Stomach (tissue), 19 donors: ENCODE measurements at places on chromosomes 5 and 9. TPM values are rescaled to one million over a fixed set of nuclear protein-coding genes. Genes with fewer than 3 reads are reported as not detected.

The IL13 gene
- not detected for total RNA-seq

The PLAC8L1 gene
- not detected for total RNA-seq

The CAMK2A gene
- total RNA-seq, result not detected

The ZNG1E gene
- total RNA-seq, result 50.7 TPM

The PALM2AKAP2 gene
- total RNA-seq, result not detected

The FBP2 gene
- 15.6 TPM for total RNA-seq

The PCDHB8 gene
- 1.7 TPM for total RNA-seq

DNA sequence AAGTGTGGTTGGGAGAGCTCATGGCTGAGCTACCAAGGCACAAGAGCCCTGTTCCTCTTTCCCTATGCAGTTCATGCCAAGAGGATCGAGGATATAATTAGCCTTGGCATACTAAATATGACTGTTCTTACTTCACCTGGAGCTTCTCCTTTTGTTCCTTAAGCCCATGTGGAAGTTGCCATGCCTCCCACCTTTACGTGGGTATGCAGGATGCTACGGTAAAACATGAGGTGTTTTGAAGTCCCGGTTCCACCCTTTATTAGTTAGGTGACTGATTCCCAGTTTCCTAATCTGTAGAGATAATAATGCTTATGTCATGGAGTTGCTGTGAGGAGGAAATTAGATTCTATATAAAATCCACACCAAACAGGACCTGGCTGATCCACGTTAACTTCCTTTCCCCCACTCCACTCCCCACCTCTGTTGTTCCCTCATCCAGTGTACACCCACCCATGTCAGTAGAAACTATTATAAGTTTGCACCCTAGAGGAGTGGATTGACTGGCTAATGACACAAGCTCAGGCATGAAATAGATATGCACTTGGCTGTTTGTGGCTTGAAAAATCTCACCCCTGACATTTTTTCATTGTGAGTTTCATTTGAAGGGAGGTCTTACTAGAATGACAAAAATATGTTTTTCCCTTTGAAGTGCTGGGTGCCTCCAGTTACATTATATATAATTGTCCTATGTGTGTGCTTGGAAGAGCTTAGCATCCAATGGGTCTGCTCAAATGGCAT, 36.8 kb upstream of the SHOC1 start:
- H3K4me1 ChIP-seq, result peaks cover 6% of the 10 kb centered on the region
- no peaks in the 10 kb centered on the region for H3K36me3 ChIP-seq
- no peaks in the 10 kb centered on the region for H3K27me3 ChIP-seq
- no peak overlapping the region for H3K4me3 ChIP-seq
- no peak overlapping the region for H3K27ac ChIP-seq
- no peak for DNase-seq

DNA sequence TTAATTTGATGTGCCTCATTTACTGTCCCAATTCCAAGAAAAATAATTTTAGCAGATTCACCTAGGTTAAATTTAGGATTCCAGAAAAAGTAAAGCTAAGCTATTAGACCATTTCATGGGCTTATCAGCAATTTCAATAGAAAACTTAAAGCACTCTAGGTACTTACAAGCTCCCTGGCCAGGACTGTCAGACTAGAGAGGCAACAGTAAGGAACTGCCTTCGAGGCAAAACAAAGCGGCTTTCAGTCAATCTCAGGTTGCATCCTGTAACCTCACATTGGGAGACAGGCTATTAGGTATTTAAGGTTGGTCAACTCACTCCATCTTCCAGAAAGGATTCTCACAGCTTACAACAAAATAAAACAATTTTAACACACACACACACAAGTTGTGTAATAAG, 48.7 kb upstream of the FSD1L start:
- DNase-seq, result no peak
- no peaks in the 10 kb centered on the region for H3K36me3 ChIP-seq
- no peak overlapping the region for H3K27ac ChIP-seq
- H3K27me3 ChIP-seq, result no peaks in the 10 kb centered on the region

DNA sequence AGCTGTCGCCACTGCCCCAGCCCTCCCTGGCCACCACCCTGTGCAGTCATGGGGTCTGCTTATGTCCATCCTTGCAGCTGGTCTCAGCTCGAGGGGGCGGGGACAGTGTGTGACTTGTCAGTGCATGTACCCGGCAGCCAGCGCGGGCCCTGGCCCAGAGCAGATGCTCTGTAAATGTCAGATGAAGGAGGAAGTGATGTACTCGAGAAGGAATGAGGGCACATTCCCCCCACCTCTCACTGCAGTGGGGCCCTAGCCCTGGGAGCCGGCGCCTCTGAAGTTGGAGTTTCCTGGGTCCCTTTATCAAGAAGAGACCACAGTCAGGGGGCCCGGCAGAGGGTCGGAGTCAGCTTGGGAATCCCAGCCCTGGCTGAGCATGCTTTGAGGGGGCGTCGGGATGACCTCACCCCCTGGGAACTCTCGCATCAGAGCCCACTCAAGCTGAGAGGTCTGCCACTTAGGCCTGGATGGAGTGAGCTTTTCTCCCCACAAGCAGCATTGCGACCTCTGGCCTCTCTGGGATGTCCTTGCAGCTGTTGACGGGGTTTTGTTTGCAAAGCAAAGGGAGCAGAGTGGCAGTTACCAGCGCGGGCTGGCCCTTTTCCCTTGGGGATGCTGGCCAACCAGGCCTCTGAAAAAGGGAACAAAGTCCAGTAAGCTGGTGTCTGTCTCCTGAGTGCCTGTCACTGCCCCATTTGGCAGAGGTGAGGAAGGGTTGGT, 19.0 kb downstream of the NEURL1B start:
- H3K36me3 ChIP-seq, result no peaks in the 10 kb centered on the region
- H3K4me1 ChIP-seq, result peaks cover 35% of the 10 kb centered on the region
- no peak overlapping the region for H3K4me3 ChIP-seq
- DNase-seq, result peak; percentile 93
- H3K27me3 ChIP-seq, result no peaks in the 10 kb centered on the region

DNA sequence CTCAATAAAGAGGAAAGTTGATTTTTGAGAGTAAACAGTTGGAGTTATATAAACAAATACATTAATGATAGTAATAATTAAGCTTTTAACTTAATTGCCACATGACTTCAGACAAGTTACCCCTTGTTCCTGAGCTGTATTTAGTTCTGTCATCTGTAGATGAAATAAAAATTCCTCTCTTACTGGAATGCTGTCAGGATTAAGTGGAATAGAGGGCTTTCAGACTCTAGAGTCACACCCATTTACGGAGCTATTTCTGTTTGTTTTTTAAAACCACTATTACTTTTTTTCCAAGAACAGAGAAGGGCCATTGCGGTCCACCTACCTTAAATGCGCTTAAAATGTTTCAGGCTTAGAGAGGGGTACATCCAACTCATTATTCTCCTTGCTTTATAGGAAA, 170.6 kb downstream of the CHSY3 start:
- H3K36me3 ChIP-seq, result no peaks in the 10 kb centered on the region
- no peak overlapping the region for H3K4me3 ChIP-seq
- H3K4me1 ChIP-seq, result no peaks in the 10 kb centered on the region

- H3K4me1 ChIP-seq, result no peaks in the 10 kb centered on the region
- no peaks in the 10 kb centered on the region for H3K36me3 ChIP-seq
- no peak overlapping the region for H3K27ac ChIP-seq
- no peak for DNase-seq
- H3K27me3 ChIP-seq, result no peaks in the 10 kb centered on the region
- no peak overlapping the region for H3K4me3 ChIP-seq
Measured at GRCh38 chr9:98318834-98319478, 63.5 kb upstream of the TBC1D2 start.

GRCh38 chr9:135440620-135441019, 39.0 kb upstream of the PPP1R26 start:
- no peak overlapping the region for H3K4me3 ChIP-seq
- peak; percentile 46 for DNase-seq
- no peaks in the 10 kb centered on the region for H3K27me3 ChIP-seq
- peaks cover 27% of the 10 kb centered on the region for H3K4me1 ChIP-seq

DNA sequence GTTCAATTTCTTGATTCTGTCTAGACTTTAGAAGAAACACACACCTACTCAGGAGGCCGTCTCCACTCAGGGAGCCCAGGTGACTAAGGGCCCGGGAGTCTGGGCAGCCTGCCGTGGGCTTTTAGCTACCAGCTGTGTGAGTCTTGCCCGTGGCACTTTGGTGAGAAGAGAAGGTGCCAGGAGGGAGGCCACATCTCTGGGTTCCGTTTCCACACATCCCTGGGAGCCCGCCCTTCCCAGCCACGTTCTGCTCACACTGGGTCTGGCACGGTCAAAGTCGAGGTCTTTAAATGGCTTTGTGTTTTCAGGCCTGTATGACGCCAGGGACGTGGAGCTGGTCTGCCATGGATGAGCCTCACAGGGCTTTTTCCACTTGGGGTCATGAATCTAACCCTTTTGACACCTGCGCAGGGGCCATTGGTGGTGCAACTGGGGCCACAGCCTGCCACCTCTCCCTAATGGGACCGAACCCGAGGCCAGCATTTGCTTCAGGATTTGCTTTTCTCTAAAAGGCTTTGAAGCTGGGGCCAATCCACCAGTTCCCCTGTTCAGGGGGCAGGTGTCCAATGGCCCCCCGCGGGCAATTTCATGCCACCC, 17.2 kb upstream of the FCN2 start:
- no peak overlapping the region for H3K27ac ChIP-seq
- DNase-seq, result no peak
- H3K27me3 ChIP-seq, result no peaks in the 10 kb centered on the region
- no peaks in the 10 kb centered on the region for H3K36me3 ChIP-seq
- peaks cover 8% of the 10 kb centered on the region for H3K4me1 ChIP-seq
- no peak overlapping the region for H3K4me3 ChIP-seq

- H3K36me3 ChIP-seq, result no peaks in the 10 kb centered on the region
- peaks cover 81% of the 10 kb centered on the region for H3K27me3 ChIP-seq
- peak within 1 kb of the TSS; percentile 56 for H3K4me3 ChIP-seq
- H3K4me1 ChIP-seq, result peaks cover 23% of the 10 kb centered on the region
Measured at GRCh38 chr5:321230-321725, at the start of gene AHRR. TSS of gene AHRR (plus strand) at chr5:321714. CDS start at chr5:343903, 22,189 bp downstream.

GRCh38 chr9:115115924-115116323, 2.0 kb downstream of the TNC start:
- H3K4me1 ChIP-seq, result no peaks in the 10 kb centered on the region
- peak overlapping the region; percentile 13 for H3K4me3 ChIP-seq
- H3K27ac ChIP-seq, result peak overlapping the region; percentile 80

DNA sequence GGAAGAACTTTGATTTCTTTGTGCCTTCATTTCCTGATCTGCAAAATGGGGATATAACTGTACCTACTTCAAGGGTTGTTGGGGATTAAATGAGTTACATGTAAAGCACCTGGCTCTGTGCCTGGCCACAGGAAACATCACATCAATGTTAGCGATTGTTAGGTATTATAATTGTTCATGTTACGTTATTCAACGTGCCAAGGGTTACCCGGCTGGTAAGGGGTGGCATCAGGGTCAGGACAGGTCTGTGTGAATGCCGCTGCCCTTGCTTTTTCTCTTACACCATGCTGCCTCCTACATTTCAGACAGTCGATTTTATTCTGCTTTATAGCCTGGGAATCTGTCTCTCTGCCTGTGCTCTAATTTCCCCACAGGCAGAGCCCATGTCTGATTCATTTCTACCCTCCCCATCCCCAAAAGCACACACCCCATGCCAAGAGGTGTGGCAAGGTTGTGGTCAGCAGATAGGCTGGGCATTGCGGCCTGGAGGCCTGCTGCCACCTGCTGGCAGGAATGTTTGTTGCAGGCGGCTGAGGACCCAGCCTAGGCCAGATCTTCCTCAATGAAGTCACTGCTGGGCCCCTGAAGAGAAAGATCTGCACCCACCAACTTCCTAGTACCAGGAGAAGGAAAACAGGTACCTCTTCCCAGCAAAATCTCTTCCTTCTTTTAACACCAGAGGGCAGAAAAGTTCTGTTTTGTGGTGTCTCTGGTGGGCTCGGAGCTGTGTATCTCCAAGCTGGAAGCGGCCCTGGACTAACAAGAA, 5.3 kb downstream of the ANKS6 start:
- peaks cover 23% of the 10 kb centered on the region for H3K36me3 ChIP-seq
- peaks cover 60% of the 10 kb centered on the region for H3K4me1 ChIP-seq
- peak; percentile 94 for DNase-seq
- no peaks in the 10 kb centered on the region for H3K27me3 ChIP-seq

- peaks cover 59% of the 10 kb centered on the region for H3K36me3 ChIP-seq
- no peaks in the 10 kb centered on the region for H3K27me3 ChIP-seq
- H3K4me3 ChIP-seq, result no peak overlapping the region
- H3K4me1 ChIP-seq, result no peaks in the 10 kb centered on the region
Measured at GRCh38 chr9:93673021-93673838, 96.8 kb downstream of the PHF2 start.

DNA sequence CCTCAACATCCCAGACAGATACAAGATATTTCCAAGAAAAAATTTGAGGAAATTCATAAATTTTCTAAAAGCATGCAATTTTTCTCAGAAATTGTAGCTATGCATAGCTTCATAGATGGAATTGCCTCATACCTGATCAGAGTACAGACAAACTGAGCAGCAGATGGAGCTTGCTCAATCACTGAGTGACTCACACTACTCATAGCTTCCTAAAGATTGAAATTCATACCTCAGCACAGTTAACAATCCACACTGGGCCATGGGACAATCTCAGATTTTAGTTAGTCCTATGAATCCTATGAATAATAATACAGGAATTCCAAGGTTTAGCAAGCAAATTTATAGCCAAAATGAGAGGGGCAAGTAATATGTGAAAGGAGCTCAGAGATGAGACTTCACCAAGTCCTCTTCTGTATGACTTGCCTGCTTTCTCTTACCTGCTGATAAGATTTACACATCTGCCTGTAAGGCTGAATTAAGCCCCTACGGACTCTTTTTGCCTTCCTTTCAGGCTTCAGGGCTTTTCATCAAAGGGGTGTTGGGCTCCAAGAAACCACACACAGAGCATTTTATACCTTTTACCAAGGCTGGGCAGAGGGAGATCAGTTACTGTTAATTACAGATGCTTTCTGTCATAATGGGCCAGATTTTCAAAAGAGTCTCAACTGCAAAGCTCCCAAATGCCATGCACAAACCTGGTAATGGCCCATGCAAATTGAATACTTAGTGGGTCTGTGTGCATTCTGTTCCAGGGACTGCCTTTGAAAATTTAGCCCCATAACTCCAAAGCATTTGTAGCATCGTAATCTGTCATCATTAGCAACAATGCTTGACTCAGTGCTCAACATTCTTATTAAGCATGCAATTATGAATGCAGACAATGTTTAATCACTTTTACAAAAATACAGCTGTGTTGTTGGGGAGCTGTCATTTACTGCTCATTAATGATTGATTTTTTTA, 439.3 kb downstream of the DTWD2 start:
- no peaks in the 10 kb centered on the region for H3K4me1 ChIP-seq
- no peak overlapping the region for H3K4me3 ChIP-seq
- no peak overlapping the region for H3K27ac ChIP-seq
- H3K27me3 ChIP-seq, result no peaks in the 10 kb centered on the region
- H3K36me3 ChIP-seq, result no peaks in the 10 kb centered on the region

DNA sequence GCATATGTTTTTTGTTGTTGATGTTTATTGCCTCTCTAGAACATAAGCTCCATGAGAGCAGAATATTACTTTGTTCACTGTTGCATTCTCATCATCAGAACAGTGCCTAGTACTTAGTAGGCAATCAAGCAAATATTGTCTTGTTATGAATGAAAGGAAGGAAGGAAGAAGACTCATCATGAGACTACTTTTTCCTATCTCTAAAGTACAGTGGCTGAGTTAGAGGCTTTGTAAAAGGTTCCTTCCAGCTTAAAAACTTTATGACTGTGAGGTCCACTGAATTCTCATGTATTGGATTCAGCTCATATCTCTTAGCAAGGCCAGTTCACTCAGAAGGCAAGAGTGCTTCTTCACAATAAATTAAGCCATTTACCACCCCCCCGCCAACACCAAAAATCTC, 171.8 kb upstream of the NR3C1 start:
- no peaks in the 10 kb centered on the region for H3K36me3 ChIP-seq
- H3K27me3 ChIP-seq, result no peaks in the 10 kb centered on the region
- H3K4me3 ChIP-seq, result no peak overlapping the region
- no peak overlapping the region for H3K27ac ChIP-seq
- peaks cover 14% of the 10 kb centered on the region for H3K4me1 ChIP-seq

- no peak overlapping the region for H3K27ac ChIP-seq
- no peak overlapping the region for H3K4me3 ChIP-seq
- H3K36me3 ChIP-seq, result peaks cover 1% of the 10 kb centered on the region
- H3K27me3 ChIP-seq, result peaks cover 100% of the 10 kb centered on the region
Measured at GRCh38 chr5:93600409-93601070, 17.5 kb downstream of the NR2F1 start.
